Hindlimb muscle (tissue), 1 donor: ENCODE measurements at places on chromosomes 5 and 9.
A peak's percentile ranks its signal among the peaks of the same experiment; 100 is the strongest.

- no peak for DNase-seq
Measured at GRCh38 chr9:104094534-104095015, 466 bp downstream of the SMC2 start.

GRCh38 chr9:72983512-72984225 is 30.8 kb upstream of the ALDH1A1 start:
- no peak for DNase-seq

GRCh38 chr5:76269932-76270610 is 133.0 kb upstream of the IQGAP2 start:
- DNase-seq = no peak

DNA sequence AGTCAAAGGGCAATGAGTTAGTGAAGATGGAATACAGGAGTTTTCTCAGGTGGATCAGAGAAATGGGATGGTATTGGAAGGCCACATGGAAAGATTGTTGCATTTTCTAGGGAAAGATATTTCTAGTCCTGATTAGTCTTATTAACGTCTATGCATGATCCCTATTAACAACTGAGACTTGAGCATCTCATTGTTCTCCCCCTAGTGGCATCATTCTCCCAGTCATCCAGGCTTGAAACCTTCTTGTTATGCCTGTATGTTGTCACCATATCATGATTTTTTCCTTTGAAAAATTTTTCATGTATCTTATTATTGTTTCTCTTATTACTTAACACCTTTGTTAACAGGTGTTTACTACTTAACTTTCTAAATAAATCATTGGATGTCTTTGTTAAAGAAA is 34.4 kb downstream of the KIF2A start:
- no peak for DNase-seq

DNA sequence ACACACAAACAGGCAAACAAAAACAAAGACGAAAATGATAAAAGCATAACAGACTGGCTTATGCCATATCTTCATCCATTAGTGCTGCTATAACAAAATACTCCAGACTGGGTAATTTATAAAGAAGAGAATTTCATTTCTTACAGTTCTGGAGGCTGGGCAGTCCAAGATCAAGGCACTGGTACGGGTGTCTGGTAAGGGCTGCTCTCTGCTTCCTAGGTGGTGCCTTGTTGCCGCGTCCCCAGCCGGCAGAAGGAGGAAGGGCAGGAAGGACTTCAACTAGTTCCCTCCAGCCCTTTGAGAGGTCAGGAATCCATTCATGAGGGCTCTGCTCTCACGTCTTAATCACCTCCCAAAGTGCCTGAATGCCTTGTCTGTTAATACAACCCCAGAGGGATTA is 122.6 kb downstream of the BOD1 start:
- DNase-seq = no peak

- DNase-seq = no peak
Measured at GRCh38 chr5:35316611-35317274, 86.5 kb upstream of the PRLR start.

DNA sequence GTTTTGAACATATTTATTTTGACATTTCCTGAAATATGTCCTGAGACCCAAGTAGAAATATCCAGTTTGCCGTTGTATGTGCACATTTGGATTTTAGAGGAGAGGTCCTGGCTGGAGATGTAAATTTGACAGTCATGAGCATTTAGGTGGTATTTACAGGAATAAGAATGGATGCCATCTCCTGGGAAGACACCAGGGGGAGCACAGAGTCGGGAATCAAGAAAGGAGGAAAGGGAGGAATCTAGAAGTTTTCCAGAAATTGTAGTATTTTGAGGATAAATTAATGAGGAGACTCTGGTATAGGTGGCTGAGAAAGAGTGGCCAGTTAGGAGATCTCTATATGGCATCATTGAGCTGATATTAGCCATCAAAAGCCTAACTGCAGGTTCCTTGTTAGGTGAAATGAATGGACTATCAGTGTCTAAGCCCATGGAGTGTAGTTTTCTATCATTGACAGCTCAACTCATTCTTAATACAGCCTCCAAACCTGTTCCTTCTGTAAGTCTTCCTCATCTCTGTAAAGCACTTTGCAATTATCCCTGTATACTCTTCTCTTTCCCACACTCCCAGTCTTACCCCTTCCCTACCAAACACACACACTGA is 7.2 kb downstream of the GAPT start:
- peak; percentile 35 for DNase-seq

DNA sequence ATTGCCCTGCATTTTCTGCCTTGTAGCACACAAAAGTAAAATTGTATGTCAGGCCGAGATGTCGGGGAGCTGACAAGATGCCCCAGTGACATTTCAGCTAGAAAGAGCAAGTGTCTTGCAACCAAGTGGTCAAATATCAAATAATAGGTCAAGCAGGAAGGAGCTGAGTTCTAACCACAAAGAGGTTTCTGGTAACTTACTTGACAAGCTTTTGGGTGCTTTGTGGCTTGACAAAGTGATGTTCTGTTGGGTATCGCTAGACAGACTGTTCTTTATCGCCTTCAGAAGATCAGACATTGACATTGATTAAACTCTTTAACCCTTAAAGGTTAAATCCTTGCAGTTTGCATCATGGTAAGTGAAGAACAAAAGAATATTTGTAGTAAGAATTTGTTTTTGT is 419.9 kb downstream of the CCDC171 start:
- DNase-seq = no peak

GRCh38 chr9:121852651-121853616 is 201.5 kb downstream of the DAB2IP start:
- DNase-seq = peak; percentile 46

- no peak for DNase-seq
Measured at GRCh38 chr5:61746831-61747575, 414.9 kb downstream of the ZSWIM6 start.

GRCh38 chr9:119050281-119050680 is 319.0 kb downstream of the BRINP1 start:
- DNase-seq = no peak

DNA sequence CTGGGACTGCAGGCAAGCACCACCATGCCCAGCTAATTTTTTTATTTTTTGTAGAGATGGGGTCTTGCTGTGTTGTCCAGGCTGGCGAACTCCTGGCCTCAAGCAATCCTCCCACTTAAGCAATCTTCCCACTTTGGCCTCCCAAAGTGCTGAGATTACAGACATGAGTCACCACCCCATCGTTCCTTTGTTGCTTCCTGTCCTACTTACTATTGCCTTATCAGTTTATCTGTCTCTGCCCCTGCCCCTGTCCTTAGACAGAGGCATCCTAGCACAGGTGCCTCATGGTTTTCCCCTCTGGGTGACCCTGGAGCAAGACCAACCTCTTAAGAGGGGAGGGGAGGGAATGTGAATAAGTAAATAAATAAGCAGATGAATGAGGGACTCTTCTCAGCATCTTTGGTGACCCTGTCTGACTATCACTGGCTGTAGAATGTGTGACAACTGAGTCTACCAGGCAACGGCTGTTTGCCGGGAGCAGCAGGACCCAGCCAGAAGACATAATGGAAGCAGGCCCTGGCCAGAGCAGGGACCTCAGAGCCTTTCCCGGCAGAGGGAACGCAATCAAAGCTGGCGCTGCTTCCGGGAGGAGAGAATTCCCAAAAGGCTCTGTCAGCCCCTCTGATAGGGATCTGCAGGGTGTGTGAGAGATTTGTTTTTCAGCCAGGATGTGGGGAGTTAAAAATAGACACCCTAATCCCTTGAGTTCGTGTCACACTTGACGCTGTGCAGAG is 43.8 kb upstream of the DAB2IP start:
- no peak for DNase-seq

DNA sequence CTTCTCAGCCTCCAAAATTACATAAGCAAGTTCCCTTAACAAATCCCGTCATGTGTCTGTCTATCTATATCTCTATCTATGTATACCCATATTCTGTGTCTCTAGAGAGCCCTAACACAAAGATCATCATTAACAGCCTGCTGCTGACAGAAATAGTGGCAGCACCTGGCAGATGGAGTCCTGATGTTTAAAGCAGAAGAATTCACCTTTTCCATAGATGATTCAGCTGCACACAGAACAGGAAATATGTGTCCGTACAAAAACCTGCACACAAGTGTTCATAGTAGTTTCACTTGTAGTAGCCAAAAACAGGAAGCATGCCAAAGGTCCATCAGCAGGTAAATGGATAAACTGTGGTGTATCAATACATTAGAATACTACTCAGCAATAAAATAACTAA is 45.0 kb upstream of the ACO1 start:
- DNase-seq = no peak

GRCh38 chr5:54895816-54896341 is 89.5 kb downstream of the ESM1 start:
- peak; percentile 40 for DNase-seq

- DNase-seq = no peak
Measured at GRCh38 chr9:83724436-83724835, 16.7 kb upstream of the UBQLN1 start.

DNA sequence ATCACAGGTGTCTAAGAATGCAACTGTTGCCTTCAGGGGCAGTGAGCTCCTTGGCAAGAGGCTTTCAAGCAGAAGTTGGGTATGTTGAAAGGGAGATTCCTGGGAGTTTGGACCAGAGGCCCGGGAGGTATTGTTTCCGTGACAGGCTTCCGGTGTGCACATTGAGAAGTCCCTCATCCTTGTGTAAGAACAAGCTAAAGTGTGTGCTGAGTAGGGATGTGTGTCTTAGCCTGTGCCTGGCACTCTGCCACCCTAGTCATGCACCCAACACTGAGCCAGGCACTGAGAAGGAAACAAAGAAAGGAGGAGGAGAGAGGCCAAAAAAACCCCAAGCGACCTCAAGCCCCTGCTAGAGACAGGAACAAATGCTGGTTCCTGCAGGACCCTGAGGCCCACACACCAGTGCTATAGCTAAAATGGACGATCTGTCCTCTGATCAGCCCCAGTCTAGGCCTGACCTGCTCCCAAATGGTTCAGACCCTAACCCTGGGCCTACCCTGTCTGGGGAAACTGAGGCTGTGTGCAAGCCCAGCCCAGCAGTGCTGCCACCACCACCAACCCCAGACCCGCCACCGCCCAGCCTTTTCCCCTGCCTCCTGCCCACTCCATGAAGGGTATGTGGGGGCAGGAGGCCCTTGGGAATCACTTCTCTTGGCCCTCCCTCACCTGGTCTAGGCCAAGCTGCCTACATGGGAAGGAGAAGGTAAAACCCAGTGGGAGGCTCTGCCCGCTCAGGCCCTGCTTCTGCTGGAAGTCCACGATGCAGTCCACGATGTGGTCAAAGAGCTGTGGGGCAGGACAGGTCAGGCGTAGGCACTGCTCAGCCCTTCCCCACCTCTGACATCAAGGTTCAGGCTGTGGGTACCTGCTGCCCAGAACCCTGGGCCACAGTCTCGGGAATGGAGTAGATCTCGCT is 12.6 kb downstream of the HK3 start:
- DNase-seq = no peak

DNA sequence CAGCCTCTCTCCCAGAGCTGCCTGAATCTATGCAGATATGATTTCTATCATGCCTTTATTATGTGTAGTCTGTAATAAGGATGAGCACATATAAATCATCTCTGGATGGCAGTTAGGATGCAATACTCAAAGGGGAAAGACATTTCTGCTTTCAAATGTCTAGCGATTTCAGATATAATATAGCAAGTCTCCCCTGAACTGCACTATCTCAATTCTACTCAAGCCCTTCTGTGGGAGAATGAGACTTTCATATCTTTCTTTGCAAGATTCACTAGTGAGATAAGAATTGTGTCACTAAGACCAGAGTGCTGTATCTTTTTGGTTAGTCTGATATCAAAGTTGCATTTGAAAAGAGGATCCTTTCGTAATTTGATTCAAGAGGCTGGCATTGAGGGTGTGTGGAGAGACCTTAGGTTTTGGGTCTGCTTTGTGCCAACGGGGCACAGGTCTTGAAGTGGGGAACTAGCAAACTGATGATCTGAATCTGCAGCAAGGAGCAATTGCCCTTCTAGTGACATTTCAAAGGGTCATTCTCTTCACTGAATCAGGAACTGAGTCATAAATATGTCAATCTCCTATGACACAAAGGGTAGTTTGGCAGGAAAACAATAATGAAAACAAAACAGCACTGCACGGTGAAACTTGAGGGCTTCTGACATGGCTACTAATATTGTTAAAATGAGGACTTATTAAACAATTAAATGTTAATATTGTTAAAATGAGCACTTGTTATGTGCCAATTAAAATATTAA is 305.5 kb upstream of the CLINT1 start:
- no peak for DNase-seq

GRCh38 chr5:130624805-130625204 is 540.3 kb downstream of the HINT1 start:
- no peak for DNase-seq

DNA sequence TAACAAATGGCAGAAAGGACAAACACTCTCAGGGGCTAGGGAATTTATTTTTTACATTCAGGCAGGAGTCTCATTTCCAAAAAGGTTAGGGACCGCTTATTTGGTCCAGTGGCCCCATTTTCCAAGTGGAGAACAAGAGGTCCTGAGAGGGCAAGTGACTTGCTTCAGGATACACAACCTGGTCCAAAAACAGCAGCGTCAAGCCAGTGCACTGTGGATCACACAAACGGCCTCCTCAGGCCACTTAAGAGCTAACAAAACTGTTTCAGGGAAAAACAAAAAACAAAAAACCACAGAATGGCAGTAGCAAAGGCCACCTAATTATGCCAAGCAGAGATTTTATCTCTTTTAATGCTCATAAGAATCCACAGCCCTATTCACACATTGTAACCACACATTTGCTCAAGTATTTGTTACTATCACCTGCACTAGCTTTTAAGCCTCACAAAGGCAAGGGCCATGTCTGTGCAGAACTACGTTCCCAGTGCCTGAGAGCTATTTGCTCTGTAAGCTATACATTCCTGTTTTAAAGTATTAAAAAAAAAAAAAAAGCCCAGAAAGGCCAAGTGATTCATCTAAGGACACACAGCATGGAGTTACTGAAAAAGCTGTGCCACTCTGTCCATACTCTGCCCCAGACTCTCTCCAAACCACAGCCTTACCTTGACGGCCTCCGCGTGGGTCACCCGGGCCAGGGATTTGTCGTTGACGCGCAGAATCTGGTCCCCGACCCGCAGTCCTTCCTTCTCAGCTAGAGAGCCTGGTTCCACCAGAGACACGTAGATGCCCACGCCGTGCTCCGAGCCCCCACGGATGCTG is 1.5 kb downstream of the WHRN start:
- DNase-seq = no peak

GRCh38 chr5:115241881-115242642 is 20.6 kb downstream of the PGGT1B start:
- DNase-seq = no peak

GRCh38 chr5:171961117-171961516 is 45.3 kb downstream of the FBXW11 start:
- no peak for DNase-seq

GRCh38 chr5:40260361-40260760 is 419.4 kb upstream of the PTGER4 start:
- DNase-seq = peak; percentile 44

- peak; percentile 81 for DNase-seq
Measured at GRCh38 chr5:171574376-171574775, 154.9 kb downstream of the FGF18 start.

GRCh38 chr9:91611582-91611981 is 187.9 kb upstream of the NFIL3 start:
- no peak for DNase-seq

DNA sequence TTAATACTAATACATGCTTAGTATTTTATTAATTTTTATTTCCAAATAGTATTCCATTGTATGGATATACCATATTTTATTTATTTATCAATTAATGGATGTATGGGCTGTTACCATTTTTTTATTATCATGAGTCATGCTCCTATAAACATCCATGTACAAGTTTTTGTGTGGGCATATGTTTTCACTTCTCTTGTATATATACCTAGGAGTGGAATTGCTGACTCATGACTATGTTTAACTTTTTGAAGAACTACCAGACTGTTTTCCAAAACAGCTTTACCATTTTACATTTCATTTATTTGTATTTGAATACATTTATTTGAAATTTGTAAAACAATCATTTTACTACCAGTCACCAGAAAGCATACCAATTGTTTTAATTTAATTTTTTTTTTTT is 14.1 kb upstream of the LRRC19 start:
- no peak for DNase-seq
